ENCODE measurements at places on chromosomes 2 and 18. TPM values are rescaled to one million over a fixed set of nuclear protein-coding genes. Genes with fewer than 3 reads are reported as not detected.

Gene SLC23A3
- 1.1 TPM for total RNA-seq

GRCh38 chr2:71680925-71681324 is 227.6 kb downstream of the DYSF start:
- H3K4me1 ChIP-seq, result peaks cover 31% of the 10 kb centered on the region
- no peaks in the 10 kb centered on the region for H3K27me3 ChIP-seq
- DNase-seq, result no peak
- H3K27ac ChIP-seq, result no peak overlapping the region

DNA sequence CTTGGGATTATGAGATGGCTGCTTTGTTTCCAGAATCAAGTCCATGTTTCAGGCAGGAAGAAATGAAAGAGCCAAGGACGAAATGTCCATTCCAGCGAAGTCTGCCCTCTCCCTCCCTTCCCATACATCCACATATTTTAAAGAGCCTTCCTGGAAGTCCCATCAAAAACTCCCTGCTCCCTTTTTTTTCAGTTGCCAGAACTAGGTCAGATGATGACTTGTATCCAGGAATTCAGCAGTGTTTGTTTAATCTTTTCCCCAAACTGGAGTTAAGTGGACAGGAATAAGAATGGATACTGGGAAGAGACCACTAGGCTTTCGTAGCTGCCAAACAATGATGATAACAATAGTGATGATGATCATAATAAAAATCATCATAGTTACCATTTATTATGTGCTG is 198.7 kb downstream of the MEIS1 start:
- H3K4me1 ChIP-seq, result no peaks in the 10 kb centered on the region
- no peaks in the 10 kb centered on the region for H3K36me3 ChIP-seq
- no peaks in the 10 kb centered on the region for H3K27me3 ChIP-seq
- no peak overlapping the region for H3K4me3 ChIP-seq

DNA sequence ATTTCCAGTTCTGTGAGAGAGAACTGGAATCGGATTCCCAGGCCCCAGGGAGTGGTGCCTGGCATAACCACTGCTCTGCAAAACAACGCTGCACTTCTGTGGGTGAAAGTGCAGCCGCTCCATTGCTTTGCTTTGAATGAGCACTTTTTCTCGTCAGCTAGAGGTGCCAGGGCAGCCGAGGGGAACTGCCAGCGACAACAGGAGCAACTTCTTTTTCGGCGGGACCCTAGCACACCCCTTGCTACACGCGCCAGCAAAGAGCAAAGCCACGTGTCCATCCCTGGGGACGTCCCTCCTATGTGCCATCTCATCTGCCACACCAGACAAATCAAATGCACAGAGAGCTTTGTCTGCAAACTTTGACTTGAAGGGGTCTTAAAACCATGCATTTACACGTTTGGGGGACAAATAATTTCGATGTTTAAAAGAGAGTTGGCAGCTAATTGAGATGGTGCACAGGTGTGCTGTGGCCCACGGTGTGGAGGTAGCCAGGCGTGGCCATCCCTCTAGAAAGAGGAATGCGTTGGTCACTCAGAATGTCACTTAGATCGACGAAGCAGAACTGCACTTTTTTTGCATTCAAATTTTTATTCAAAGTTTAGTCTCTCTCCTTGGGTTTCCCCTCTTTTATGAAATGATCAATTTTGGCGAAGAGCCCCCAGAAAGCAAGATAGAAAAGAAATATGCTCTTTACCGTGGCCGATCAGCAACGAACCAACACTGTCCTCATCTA is 151.8 kb downstream of the MBP start:
- peak; percentile 71 for DNase-seq
- peak overlapping the region; percentile 61 for H3K27ac ChIP-seq
- no peak overlapping the region for H3K4me3 ChIP-seq

- H3K4me1 ChIP-seq, result no peaks in the 10 kb centered on the region
- no peak for DNase-seq
- H3K27ac ChIP-seq, result no peak overlapping the region
- H3K27me3 ChIP-seq, result no peaks in the 10 kb centered on the region
Measured at GRCh38 chr2:25018681-25019080, 23.2 kb upstream of the EFR3B start.

GRCh38 chr2:136206613-136207012 is 88.7 kb upstream of the CXCR4 start:
- DNase-seq, result peak; percentile 77
- no peaks in the 10 kb centered on the region for H3K27me3 ChIP-seq
- no peaks in the 10 kb centered on the region for H3K36me3 ChIP-seq

Measured in thyroid gland (tissue), 4 donors.